ENCODE measurements at places on chromosomes 7 and 10. TPM values are rescaled to one million over a fixed set of nuclear protein-coding genes. Genes with fewer than 3 reads are reported as not detected.

DNA sequence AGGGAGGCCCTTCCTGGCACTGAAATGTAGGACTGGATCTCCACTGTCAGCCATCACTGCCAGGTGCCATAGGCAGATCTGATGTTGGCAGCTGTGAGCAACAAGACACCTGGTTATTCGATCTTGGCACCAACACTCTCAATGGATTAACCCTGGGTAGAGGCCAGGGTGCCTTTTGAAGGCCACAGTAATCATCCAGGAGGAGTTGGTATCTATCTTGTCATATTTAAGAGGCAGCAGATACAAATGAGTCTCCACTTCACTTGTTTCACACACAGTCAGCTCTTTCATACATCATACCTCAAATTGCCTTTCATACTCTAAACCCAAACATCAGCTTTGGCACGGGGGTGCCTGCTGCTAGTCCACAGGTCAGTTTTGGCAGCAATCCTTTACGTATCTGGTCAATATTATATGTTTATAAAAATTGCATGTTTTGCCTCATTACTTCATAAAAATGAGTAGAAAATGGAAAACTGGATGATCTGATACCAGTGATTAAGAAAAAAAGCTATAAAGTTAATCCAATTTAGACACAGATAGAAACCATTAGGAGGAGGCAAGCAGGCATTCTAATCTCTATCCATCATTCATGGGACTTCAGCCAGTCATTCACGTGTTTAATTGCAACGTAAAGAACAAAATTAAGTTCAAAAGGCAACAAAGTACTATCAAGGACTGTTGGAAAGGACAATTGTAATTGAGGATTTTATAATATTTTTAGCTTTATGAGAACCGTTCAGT, 12.7 kb upstream of the CACUL1 start:
- DNase-seq, result no peak

DNA sequence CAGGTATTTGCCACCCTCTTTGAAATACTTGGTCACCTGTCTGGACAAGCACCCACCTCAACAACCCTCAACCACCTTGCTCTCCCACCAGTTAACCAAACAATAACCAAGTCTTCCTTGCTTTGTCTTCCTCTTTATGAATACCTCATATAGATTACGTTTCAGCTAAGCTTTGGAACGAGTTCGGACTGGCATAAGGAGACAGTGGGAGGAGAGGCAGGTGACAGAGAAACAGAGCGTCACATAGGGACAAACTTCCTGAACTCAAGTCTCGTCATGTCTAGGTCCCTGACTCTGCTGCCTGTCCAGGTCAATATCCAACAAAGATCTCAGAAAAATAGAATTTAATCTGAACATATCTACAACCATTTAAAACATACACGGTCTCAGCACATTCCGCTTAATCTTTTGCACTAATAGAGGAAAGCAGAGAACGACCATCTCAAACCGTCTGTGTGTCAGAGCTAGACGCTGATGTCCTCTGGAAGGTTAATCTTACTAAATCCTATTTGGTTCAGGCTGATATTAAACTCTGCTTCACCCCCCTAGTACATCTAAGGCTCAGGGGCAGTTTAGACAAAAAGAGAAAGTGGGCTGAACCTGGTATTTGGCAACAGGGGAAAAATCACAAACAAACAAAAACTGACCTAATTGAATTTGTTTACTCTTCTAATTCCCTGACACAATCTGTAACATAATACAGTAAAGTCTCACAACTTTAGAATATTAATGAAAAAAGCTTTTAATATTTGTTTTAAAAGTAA, 26.4 kb upstream of the SVOPL start:
- DNase-seq, result peak; percentile 77

- DNase-seq, result no peak
Measured at GRCh38 chr10:79166741-79167140, 98.0 kb downstream of the ZMIZ1 start.

DNA sequence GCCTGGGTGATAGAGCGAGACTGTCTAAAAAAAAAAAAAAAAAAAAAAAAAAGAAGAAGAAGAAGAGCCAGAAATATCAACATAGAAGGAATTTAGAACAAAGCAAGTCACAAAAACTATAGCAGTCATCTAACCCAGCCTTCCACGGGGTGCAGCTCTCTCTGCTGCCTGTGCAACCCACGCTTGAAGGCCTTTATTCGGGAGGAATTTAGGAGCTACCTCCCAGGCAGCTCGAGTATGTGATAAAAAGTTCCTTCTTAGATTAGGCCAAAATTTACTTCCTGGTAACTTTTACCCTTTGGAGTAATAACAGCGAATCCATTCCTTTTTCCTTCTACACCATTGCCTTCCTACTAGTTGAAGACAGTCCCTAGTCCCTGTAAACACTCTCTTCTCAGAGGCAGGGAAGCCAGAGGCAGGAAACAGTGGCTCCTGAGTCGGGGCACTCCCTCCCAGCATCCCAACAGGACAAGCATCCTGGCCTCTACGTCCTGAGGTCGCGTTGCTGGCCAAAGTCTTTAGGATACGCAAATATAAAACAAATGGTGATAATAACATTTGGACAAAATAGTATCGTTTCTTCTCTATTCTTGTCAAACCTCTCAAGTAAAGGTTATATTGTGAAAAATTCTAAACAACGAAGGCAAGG, 109.3 kb upstream of the KMT2C start:
- DNase-seq, result no peak

Gene METTL2B
- total RNA-seq, result 32.5 TPM

Gene MMD2
- total RNA-seq, result 0.11 TPM

Gene ENO4
- total RNA-seq, result 0.74 TPM

Gene GIMAP7
- 16.2 TPM for total RNA-seq

Gene BUD31
- 43.8 TPM for total RNA-seq

DNA sequence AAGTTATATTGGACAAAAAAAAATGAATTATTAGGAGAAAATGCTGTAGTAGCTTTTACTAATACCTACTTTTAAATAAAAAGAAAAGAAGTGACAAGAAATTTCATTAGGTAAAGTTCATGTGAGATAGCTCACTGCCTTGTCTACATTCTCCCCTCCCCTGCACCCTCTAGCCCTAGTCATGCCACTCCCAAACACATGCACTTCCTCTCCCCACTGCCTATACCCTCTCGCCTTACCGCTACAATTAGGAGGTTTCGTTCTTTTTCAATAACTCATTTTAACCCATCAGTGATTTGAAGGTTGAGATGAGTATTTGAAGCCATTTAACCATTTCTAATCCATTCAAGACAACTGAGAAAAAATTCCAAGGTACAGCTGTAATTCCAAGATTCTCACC, 75.3 kb downstream of the HIBADH start:
- DNase-seq, result no peak

Gene ODAD2
- total RNA-seq, result 2.7 TPM

GRCh38 chr7:17937506-17938120, 2.7 kb downstream of the SNX13 start:
- DNase-seq, result no peak

GRCh38 chr10:62084451-62084850, 183.0 kb downstream of the ARID5B start:
- DNase-seq, result no peak

Gene FAM237B
- not detected for total RNA-seq

GRCh38 chr10:33336582-33337325, 2.3 kb upstream of the NRP1 start:
- no peak for DNase-seq

DNA sequence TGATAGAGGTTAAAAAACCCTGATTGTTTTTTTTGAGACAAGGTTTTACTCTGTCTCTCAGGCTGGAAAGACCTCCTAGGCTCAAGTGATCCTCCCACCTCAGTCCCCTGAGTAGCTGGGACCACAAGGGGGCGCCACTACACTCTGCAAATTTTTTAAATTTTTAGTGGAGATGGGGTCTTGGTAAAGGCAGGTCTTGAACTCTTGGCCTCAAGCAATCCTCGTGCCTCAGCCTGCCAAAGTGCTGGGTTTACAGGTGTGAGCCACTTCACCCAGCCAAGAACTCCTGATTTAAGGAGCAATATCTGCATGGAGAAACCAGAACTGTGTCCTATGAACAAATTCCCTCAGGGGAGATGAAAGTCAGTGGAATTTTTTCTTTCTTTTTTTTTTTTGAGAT, 7.3 kb upstream of the KLHDC10 start:
- no peak for DNase-seq

DNA sequence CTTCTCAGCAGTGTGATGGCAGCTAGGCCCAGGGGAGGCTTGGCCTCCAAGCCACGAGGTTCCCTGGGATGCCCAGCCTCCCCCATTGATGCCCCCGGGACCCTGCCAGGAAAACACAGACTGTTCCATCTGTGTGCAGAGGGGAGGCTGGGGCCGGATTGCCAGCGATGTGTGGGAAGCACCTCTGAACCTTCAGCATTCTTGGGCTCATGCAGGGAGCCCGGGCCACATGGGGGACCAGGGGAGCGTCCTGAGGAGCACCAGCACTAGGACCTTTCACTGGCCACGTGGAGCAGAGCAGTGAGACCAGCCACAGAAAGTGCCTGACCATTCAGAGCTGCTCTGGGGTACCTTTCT, 2.6 kb downstream of the IMPDH1 start:
- DNase-seq, result no peak

- no peak for DNase-seq
Measured at GRCh38 chr7:32164341-32164996, 94.3 kb upstream of the PDE1C start.

DNA sequence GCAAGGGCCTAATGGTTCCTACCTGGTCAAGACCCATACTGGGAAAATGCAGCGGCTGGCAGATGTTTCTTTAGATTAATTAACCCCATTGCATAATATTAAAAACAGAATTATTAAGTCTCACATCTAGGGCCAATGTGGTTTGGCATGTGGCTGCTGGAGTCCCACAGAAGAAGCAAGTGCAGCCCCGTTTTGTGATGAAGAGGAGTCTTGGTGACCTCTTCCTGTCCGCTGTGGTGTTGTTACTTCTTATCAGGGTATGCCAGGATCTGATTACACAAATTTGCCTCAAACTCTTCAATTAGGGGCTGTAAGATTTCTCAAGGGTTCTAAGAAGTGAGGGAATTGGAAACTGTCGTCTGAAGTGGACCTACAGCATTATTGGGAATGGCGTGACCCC, 240.3 kb downstream of the SEC23IP start:
- DNase-seq, result no peak

GRCh38 chr7:25964483-25964991, 187.5 kb upstream of the NFE2L3 start:
- DNase-seq, result no peak

Gene SPDYE2B
- total RNA-seq, result not detected

DNA sequence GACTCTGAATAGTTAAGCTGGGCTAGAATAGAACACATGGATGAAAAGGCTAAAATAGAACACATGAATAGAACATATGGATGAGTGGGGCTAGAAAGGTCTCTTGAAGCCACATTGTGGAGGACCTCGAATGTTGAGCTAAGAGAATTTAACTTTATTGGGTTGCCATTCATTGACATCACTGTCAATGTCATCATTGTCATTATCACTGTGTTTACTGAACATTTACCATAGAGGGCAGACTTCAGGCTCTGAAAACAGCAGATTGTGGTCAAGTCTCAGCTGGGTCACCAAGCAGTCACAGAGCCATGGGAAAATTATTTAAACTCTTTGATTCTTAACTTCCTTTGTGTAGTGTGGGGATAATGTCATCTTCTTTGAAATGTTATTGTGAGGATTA, 80.4 kb downstream of the WDFY4 start:
- no peak for DNase-seq

Gene IGFBP1
- total RNA-seq, result not detected

GRCh38 chr7:144019457-144019856, 19.3 kb downstream of the OR6B1 start:
- DNase-seq, result no peak

Gene OR2A5
- not detected for total RNA-seq

- no peak for DNase-seq
Measured at GRCh38 chr7:115973406-115973805, 57.2 kb downstream of the TFEC start.

DNA sequence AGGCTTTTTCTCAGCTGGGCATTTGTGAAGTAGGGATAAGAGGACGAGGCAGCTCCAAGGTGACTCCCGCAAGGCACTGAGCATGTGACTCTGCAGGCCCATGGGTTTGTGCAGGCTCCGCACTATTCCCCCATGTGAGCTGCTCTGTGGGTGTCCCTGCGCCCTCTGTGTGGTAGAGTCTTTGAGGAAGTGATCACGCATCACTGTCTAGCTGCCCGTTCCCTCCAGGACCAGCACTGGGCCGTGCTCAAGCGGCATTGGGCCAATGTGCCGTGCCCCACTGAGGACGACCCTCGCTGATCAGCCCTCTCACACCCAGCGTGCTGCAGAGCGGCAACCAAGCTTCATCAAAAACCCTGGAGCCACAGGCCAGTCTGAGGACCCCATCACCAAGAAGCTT, 7.5 kb downstream of the PRKAG2 start:
- no peak for DNase-seq

DNA sequence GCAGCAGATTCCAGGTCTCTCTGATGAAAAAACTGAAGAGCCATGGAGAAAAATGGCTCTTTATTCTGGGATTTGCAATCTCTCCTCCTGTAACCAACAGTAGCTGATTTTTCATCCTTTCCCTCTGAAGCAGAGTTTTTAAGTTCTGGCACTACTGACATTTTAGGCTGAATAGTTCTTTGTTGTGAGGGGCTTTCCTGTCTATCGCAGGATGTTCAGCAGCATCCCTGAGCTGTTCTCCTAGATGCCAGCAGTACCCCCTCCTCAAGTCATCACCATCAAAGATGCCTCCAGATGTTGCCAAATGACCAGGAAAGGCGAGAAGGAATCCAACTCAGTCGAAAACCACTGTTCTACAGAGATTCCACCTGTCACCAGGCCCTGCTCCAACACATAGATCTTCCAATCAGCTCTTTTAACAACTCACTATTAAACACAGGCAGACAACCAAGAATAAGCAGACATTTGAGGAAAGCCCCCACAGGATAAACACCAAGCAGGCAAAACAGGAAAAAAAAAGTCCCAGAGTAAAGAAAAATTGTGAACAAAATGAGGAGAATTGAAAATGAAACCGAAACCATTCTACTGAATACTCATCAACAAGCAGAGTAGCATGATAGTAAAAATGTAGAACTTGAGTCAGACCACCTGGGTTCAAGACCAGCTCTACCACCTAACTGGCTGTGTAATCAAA, 124.8 kb downstream of the MPP7 start:
- no peak for DNase-seq

DNA sequence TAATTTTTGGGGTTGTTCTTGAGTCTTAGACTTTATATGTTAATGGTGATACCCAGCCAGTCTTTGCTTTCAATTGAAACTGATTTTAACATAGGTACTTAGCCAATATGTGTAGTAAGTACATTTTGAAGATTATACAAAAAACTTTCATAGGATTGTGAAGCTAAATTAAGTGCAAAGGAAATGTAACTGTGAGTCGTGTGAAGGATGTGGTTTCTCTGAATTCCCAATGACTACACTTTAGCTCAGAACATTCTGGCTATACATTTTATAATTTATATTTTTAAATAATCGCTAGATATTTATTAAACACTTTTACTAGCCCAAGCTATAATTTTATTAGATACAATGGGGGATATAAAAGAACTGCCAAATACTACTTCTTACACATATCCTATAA, 359.3 kb downstream of the PCLO start:
- DNase-seq, result no peak

All from urinary bladder (tissue), 4 donors.